NAMALWA (cell line): ENCODE measurements at places on chromosomes 2 and 18.

DNA sequence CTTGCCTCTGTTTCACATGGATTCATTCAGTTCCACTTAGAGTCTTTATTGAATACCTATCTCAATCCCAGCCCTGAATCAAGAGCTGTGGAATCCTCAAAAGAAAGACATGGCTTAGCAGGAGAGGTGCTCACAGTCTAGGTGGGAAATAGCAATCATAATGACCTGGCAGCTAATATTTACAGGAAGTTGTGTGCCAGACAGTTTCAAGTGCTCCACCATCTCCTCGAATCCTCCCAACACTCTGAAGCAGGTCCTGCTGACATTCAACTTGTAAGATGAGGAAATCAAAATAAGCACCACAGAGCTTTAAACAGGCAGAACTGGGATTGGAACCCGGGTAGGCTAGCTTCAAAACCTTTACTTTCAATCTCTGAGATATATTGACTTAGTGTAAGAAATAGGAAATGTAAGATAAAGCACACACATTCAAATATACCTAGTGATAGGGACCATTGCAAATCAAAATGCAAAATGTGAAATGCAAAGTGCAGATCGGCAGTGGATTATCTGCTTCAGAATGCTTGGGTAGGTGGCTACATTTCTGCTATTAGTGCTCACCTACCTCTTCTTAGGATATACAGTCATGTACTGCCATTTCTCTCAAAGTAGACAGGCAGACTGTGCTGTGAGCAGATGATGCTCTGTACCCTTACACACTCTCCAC is 182.0 kb downstream of the PRKCE start:
- no peak for DNase-seq

DNA sequence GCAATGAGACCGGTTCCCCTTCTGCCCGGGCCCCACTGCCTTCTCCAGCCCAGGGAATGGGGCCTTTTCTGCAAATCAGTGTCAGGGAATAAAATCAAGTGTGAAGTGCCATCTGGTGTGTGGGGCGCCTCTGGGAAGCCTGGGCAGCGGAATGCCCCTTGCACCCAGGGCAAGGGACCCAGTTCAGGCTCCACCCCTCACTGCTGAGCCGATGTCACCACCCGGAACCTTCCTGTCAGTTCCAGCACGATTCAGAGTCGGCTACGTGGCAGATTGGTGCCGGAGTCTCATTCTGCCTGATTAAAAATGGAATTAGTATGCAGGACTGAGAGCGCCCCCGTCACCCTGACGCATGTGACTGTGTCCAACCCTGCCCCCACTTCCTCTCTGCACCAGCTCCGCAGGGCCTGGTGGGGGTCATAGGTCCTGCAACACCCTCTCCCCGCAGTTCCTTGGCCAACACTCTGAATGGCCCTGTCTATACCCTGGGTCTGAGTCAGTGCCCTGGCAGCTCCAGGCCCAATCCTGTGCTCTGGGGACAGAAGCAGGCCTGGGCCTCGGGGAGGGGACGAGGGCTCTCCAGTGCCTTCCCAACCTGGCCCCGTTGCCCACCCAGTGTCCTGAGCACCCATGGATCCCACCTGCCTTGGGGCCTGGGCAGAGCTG is 8.2 kb upstream of the ALPI start:
- DNase-seq = no peak

GRCh38 chr2:209387389-209387788 is 36.5 kb upstream of the MAP2 start:
- no peak for DNase-seq

DNA sequence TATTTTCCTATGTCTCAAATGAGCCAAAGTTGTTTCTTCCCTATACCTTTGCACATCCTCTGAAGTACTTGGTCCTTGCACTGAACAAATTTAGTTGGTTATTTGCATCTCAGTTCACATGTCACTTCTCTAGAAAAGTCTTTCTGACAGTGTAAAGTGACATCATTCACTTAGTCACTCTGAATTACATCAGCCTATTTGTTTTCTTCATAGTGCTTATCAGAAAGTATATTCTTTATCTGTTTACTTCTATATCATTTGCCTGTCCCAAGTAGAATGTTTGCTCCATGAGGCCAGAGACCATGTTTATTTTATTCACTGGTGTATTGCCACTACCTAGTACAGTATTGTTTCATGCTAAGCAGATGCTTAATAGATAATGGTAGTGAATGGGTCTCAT is 173.7 kb downstream of the HNMT start:
- DNase-seq = no peak

DNA sequence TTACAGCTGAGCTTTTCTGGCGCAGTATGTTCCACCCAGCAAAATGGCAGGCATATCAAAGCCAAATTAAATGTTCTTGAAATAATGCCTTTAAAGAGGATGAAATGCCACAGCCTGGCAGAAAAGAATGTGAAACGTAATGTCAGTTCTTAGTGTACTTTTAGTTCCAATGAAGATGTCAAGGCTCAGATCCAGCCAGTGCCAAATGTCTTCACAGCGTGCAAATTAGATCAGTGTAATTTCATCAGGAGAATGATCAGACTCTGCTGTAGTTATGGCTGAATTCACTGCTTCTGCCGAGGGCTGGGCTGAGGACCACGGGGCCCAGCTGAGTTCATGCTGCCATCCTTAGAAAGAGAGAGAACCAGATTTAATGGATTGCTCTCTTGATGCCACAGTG is 78.7 kb upstream of the ITGA4 start:
- no peak for DNase-seq

DNA sequence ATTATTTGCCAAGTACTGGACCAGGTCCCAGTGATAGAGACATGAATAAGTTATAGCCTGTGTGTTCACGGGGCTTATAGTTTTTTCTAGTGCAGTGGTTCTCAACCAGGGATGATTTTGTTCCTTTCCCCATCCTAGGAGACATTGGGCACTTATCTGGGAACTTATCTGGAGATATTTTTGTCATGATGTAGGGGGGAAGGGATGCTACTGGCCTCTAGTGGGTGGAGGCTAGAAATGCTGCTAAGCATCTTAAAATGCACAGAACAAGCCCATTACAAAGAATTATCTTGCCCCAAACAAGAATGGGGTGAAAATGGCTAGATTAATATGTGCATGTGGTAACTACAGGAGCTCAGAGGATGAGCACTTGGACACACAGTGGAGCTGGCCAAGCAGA is 75.2 kb downstream of the KLHL29 start:
- DNase-seq = peak; percentile 34

GRCh38 chr2:229431327-229431954 is 160.4 kb upstream of the PID1 start:
- peak; percentile 53 for DNase-seq

DNA sequence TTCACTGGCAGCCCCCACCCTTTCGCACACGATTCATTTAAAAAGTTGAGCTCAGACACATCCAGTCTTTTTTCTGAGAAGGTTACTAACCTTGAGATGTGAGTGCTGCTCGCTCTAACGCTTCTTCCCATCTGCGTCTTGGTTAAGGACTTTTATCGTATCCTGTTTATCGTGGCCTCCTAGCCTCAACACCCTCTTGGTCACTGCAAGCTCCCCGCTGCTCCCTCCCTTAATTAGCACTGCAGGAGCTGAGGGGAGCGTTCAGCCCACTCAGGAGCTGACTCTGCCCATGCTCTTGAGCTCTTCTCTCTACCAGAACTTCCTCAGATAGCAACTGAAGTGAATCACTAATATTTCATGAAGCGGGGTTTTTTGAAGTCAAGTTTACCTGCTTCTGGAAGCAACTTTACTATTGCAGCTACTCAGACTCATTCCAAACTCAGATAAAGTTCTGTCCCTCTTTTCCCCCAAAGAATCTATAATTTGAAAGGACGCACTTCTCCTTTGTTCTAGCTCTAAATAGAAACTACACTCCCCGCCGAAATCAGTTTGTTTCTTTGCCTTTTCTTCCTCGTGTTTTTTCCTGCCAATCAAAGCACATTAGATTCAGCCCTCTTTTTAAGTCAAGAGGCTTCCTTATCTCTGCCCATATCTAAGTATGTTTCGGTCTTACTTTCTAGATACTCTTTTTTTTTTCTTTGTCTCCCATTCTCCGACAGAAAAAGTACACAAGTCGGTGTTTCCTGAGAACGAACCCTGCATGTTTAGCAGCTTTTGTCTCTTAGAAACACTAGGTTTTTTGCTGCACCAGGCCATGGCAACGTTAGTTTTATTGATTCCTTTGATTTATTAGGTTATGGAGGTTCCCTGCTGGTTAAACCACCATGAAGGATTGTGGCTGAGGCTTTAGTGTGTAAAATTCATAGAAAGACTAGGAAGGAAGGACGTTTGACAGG is 9.3 kb upstream of the CD226 start:
- no peak for DNase-seq
